ENCODE measurements at places on chromosomes 16 and 17. TPM values are rescaled to one million over a fixed set of nuclear protein-coding genes. Genes with fewer than 3 reads are reported as not detected.

TBC1D3 gene
- total RNA-seq: not detected

FBXW10B gene
- 0.89 TPM for total RNA-seq

KRT17 gene
- total RNA-seq: 0.35 TPM

CHTF18 gene
- 121 TPM for total RNA-seq

ACE gene
- total RNA-seq: 4.7 TPM

CCL2 gene
- total RNA-seq: 6.6 TPM

DNA sequence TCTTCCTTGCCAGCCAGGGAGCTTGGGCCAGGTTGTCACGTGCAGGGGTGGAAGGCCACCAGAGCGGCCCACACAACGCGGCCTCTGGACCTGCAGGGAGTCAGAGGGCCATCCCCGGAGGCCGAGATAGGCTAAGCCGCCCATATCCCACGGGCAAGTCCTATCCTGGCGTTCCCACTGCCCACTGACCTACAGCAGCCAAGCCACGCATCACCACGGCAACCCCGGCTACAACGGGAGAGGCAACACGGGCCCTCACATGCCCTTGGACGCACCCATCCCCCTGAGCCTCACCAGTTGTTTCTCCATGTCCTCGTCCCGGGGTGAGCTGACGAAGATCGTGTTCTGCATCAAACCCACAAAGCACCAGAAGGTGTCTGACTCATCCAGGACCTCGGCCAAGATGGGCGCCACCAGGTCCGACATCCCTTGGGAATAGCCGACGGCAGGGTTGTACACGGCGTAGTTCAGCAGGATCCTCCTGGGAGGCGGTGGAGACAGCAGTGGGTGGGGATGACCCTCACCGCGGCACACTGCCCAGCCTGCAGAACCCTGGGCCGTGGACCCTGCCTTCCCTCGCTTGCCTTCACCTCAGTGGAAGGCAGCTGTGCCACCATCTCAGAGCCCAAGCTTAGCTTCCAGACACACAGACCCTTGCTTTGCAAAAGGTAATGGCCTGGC lies 88.2 kb downstream of the TBC1D16 start:
- no peak for DNase-seq
- H3K4me1 ChIP-seq: peaks cover 8% of the 10 kb centered on the region
- no peaks in the 10 kb centered on the region for H3K27me3 ChIP-seq

DNA sequence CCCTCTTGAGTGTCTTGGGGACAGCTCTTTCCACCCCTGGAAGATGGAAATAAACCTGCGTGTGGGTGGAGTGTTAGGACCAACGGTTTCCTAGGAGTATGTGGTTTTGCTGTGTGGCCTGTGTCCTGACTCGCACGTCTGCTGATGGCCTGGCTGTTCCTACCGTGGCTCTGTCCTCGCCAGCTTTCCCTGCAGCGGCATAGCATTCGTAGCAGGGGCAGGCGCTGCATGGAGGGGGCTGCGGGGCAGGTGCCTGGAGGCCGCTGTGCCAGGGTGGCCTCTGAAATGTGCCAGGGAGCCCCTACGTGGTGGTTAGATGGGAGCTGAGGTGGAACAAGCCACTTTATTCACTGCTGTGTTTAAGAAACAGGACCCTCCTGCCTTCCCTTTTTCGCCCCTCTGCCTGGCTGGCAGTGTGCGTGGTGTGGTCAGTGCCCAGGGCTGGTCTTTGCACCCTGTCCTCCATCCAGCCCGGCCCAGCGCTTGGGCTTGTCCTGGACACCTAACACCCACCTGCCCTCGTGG lies 10.6 kb downstream of the SLC16A3 start:
- H3K4me1 ChIP-seq: peaks cover 43% of the 10 kb centered on the region
- DNase-seq: no peak
- H3K27ac ChIP-seq: peak overlapping the region; percentile 70
- peaks cover 18% of the 10 kb centered on the region for H3K36me3 ChIP-seq
- H3K4me3 ChIP-seq: no peak overlapping the region
- H3K27me3 ChIP-seq: no peaks in the 10 kb centered on the region

- H3K4me1 ChIP-seq: peaks cover 69% of the 10 kb centered on the region
- H3K27ac ChIP-seq: peak overlapping the region; percentile 20
- H3K27me3 ChIP-seq: no peaks in the 10 kb centered on the region
- peak; percentile 61 for DNase-seq
- peak overlapping the region; percentile 21 for H3K4me3 ChIP-seq
Observed at GRCh38 chr16:68417711-68418301, 30.5 kb downstream of the SMPD3 start.

- H3K27ac ChIP-seq: no peak overlapping the region
- peaks cover 9% of the 10 kb centered on the region for H3K4me1 ChIP-seq
- no peak for DNase-seq
- no peak overlapping the region for H3K4me3 ChIP-seq
- H3K27me3 ChIP-seq: no peaks in the 10 kb centered on the region
- H3K36me3 ChIP-seq: no peaks in the 10 kb centered on the region
Observed at GRCh38 chr16:24051125-24051524, 205.0 kb upstream of the CACNG3 start.

GRCh38 chr16:621526-622105 lies 9.2 kb upstream of the WFIKKN1 start:
- no peak for DNase-seq
- H3K4me3 ChIP-seq: no peak overlapping the region
- H3K27me3 ChIP-seq: no peaks in the 10 kb centered on the region
- H3K4me1 ChIP-seq: no peaks in the 10 kb centered on the region
- peak overlapping the region; percentile 18 for H3K27ac ChIP-seq

DNA sequence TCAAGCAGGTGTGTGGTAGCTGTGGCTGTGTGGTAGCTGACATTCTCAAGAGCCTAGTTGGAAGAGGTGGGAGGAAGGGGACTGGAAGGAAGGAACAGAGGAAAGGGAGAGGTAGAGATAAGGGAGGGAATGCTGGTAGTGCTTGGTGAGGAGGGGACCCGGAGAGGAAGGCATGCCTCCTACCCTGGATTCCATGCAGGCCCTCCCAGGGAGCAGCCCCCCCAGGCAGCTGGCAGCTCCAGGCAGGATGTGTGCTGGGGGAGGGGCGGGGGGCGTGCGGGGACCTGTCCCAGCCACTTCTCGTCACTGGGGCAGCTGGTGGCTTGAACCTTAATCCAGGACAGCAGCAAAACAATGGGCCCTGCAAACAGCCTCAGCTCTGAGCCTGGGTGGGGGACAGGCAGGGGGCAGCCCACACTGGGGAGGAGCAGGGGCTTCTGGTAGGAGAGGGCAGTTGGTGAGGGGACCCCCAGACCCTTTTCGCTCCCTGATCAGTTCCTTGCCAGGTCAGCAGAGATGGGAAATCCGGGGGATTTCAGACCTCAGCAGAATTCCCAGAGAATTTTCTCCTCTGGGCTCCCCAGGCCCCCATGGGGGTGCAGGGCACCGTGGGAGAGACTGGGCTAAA lies 27.1 kb downstream of the ARHGAP23 start:
- H3K4me1 ChIP-seq: no peaks in the 10 kb centered on the region
- no peak overlapping the region for H3K27ac ChIP-seq
- H3K36me3 ChIP-seq: no peaks in the 10 kb centered on the region

DNA sequence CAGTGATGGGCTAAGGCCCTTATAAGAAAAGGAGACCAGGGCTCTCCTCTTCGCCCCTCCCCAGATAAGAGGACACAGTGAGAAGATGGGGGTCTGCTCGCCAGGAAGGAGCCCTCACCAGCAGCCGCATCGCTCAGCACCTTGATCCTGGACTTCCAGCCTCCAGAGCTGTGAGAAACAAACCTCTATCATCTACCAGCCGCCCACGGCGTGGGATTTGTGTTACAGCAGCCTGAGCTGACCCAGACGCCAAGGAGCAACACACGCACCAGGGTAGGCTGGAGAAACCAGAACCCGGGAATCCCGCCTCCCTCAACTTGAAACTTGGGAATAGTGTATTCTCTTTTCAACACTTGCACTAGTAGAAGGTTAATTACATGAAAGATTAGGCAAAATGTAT lies 4.2 kb upstream of the ZG16B start:
- H3K27ac ChIP-seq: no peak overlapping the region
- no peaks in the 10 kb centered on the region for H3K36me3 ChIP-seq
- H3K4me3 ChIP-seq: no peak overlapping the region
- no peak for DNase-seq
- H3K4me1 ChIP-seq: no peaks in the 10 kb centered on the region
- H3K27me3 ChIP-seq: peaks cover 3% of the 10 kb centered on the region

- no peak overlapping the region for H3K27ac ChIP-seq
- no peaks in the 10 kb centered on the region for H3K36me3 ChIP-seq
- no peaks in the 10 kb centered on the region for H3K4me1 ChIP-seq
- DNase-seq: no peak
Observed at GRCh38 chr17:14752011-14752410, 451.1 kb downstream of the HS3ST3B1 start.

- H3K4me3 ChIP-seq: no peak overlapping the region
- no peak overlapping the region for H3K27ac ChIP-seq
- DNase-seq: no peak
- H3K36me3 ChIP-seq: no peaks in the 10 kb centered on the region
- no peaks in the 10 kb centered on the region for H3K27me3 ChIP-seq
- no peaks in the 10 kb centered on the region for H3K4me1 ChIP-seq
Observed at GRCh38 chr16:23383881-23384280, 69.1 kb downstream of the COG7 start.

GRCh38 chr17:75822119-75822799 lies 21.9 kb downstream of the UNC13D start:
- H3K4me1 ChIP-seq: peaks cover 17% of the 10 kb centered on the region
- H3K27ac ChIP-seq: no peak overlapping the region
- H3K4me3 ChIP-seq: no peak overlapping the region
- H3K36me3 ChIP-seq: peaks cover 10% of the 10 kb centered on the region
- no peak for DNase-seq

DNA sequence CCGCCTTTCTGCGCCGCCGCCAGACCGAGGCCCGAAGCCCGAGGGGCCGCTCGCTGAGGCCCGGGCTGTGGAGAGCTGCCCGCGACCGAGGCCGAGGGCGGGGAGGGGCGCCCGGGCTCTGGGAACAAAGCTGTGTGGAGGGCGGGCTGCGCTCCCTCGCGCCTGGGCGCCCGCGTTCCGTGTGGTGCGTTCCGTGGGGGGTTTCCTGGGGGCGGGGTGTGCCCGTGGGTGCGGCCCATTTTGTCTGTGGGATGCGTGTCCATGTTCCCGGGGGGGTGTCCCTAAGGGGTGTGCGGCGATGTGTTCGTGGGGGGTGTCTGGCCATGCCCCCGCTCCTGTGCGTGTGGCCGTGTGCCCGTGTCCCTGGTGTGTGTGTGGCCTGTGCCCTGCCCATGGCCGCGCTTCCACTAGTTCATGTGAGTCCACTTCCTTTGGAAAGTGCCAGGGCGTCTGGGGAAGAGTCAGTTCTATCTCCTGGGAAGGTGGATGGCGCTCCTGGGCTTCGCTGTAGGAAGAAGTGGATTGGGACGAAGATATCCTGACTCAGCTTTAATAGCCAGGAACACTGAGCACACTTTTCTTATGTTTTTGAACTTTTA lies 520 bp downstream of the JPT2 start:
- peak overlapping the region; percentile 76 for H3K4me3 ChIP-seq
- peaks cover 17% of the 10 kb centered on the region for H3K4me1 ChIP-seq
- peak overlapping the region; percentile 61 for H3K27ac ChIP-seq
- peak; percentile 47 for DNase-seq

- peaks cover 6% of the 10 kb centered on the region for H3K27me3 ChIP-seq
- H3K36me3 ChIP-seq: no peaks in the 10 kb centered on the region
- H3K27ac ChIP-seq: no peak overlapping the region
- no peak overlapping the region for H3K4me3 ChIP-seq
- DNase-seq: no peak
Observed at GRCh38 chr17:34499576-34499975, 79.8 kb upstream of the TMEM132E start.

- H3K27ac ChIP-seq: no peak overlapping the region
- no peak overlapping the region for H3K4me3 ChIP-seq
- H3K36me3 ChIP-seq: no peaks in the 10 kb centered on the region
- no peaks in the 10 kb centered on the region for H3K27me3 ChIP-seq
- H3K4me1 ChIP-seq: peaks cover 16% of the 10 kb centered on the region
- DNase-seq: no peak
Observed at GRCh38 chr17:49565948-49566491, 9.7 kb upstream of the NXPH3 start.

DNA sequence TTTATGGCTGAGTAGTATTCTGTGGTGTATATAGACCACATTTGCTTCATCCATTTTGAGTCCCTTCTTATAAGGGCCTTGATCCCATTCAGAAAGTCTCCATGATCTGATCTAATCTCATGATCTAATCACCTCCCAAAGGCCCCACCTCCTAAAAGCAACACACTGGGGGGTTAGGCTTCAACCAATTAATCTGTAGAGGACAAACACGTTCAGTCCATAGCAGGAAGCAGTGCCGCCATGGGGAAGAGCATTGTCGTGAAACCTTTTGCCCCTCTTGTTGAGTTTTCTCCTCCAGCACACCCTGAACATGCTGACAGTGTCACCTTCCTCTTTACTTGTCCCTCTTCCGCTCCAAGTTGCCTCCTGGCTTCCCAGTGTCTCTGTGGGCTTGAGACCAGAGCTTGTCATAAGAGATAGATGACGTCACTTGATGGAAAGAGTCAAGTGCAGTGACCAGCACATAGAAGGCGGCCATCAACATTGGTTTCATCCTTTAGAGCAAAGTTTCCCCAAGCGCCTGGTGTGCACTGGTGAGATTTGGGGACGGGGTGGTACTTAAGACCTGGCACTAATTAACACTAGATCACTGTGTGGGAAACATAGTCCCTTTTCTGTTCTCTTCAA lies 74.1 kb downstream of the PRKCB start:
- no peaks in the 10 kb centered on the region for H3K27me3 ChIP-seq
- H3K27ac ChIP-seq: no peak overlapping the region
- no peaks in the 10 kb centered on the region for H3K36me3 ChIP-seq
- DNase-seq: no peak
- peaks cover 29% of the 10 kb centered on the region for H3K4me1 ChIP-seq

Measured in CD8-positive, alpha-beta memory T cell (primary cell).